Left renal pelvis (tissue), 4 donors: ENCODE measurements at places on chromosomes 7 and 10. TPM values are rescaled to one million over a fixed set of nuclear protein-coding genes. Genes with fewer than 3 reads are reported as not detected.

GRCh38 chr10:80530251-80530650 lies 7.5 kb upstream of the SH2D4B start:
- no peak for DNase-seq

DNA sequence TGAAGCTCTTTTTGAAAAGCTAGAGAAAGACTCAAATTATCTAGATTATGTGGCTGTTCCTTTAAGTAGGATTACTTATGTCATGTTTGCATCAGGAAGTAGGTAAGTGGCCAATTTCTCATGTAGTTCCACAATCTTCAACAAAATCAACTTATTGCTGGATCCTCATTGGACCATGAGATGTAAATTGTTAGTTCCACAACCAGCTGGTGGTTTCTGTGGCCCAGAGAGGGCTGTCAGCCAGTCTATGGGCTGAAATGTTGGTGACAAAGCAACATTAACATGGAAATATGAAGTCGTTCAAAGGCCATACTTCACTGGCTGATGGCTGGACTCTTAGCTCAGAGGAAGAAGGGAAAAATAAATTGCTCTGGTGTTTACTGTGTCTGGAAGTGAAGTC lies 157.9 kb downstream of the PLXDC2 start:
- no peak for DNase-seq

DNA sequence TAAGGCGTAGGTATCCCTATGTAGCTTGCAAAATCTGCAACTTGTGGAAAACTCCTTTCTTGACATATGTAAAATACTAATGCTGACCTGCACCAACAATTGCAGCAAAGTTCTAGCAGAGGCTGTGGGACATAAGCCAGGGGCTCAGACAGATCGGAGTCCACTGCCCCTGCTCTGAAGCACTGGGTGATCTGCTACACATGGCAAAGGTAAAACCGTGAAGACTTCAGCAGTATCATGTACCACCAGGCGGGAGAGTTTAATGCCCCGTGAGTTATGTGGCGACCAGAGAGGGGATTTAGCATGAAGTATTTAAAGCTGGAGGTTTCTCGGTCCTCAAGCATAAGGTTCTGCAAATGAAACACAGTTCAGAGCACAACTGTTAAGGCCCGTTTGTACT lies 76.4 kb downstream of the ABCC2 start:
- no peak for DNase-seq

DNA sequence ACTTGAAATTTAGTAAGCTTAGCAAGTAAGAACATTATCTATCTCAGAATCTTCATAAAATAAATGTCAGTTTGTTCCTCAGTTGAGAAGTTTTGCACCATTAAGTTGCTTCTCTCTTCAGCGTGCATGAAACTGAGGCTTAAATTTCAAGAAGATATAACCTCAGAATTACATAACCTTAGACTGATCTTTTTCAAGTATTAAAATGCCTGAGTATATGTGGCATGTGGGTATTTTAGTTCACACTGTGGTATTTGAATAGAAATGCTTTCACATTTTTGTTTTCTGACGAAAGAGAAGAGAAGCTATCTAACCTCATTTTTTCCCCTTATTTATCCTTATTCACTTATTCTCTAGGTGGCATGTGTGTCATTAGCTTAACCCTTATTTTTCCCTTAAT lies 104.1 kb downstream of the PHF14 start:
- no peak for DNase-seq

DNA sequence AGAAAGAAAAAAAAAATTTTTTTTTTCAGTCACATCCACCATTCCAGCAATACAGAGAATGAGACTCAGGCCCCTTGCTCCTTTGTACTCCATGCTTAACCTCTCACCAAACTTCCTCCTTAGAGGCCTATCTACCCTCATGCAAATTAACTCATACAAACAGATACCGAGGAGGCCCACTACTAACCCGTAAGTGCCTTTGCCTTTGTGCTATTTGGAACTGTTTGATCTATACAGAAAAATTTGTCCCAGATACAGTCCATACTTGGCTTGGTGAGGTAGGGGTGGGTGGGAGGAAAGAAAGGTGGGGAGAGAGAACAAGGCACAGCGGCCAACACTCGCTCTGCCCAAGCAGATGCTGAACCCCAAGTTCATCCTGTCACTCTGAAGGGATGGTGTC lies 87.8 kb upstream of the DUSP5 start:
- DNase-seq, result no peak

GRCh38 chr10:42973411-42973810 lies 103.5 kb upstream of the RET start:
- DNase-seq, result no peak

DNA sequence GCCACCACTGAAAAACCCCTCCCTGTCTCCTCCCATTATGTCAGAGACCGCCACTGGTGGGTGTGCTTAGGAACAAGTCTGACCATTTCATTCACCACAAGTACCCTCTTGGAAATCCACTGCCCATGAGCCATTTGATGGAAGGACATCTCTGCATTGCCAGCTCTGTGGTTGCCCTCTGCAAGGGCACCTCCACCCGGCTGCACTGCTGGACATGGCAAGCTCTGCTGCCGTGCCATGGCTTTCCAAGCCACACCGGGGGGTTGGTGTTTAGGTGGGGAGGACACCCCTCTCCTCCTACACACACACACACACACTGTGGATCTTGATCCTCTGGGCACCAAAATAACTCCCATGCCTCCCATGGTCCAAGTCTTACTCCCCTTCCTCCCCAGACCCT lies 5.2 kb upstream of the PLXNA4 start:
- DNase-seq, result no peak

- no peak for DNase-seq
Measured at GRCh38 chr7:141586878-141587277, 35.7 kb downstream of the AGK start.

DNA sequence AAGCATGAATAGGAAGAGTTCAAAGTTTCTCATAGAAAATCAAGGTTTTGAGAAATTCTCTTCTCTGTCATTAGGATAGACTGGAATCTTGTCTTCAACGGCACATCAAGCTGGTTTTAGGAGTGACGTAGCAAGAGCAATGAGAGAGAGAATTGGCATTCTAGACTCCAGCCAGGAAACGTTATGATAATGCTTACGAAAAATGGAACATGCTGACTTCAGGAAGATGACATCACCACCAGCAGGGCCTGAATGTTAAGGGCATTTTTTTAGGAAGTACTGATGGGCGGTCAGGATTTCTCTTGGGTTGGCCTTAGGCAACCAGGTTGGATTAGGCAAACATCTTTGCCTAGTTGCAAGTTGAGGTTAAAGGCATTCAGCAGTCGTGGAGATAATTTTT lies 213.2 kb upstream of the CTBP2 start:
- no peak for DNase-seq

DNA sequence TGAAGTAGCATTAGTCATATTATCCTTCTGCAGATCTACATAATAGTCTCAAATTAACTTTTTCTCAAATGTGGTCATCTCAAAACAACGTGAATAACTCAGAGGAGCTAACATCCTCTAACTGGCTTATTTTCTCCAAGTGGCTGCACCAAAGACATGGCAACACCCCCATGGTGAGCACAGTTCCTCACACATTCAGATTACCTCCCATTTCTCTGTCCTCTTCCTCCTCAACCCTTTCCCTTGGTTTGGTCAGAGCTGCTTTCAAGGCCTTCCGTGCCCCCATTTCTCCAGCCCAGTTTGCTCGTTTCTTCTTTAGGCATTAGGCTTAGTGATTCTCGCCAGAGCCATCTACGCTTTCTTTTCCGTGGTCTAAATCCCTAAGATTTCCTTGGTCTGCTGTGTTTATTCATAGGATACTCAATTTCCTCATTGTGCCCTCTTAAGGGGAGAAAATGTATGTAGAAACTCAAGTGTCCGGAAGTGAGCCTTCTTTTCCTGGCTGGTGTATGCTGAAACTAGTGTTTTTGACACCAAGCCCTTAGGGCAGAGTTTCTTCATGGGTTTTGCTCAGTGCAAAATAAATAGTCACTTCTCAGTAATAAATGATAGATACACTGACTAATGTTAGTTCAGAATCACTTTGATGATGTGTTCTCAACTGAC lies 2.6 kb downstream of the MET start:
- DNase-seq, result no peak

DNA sequence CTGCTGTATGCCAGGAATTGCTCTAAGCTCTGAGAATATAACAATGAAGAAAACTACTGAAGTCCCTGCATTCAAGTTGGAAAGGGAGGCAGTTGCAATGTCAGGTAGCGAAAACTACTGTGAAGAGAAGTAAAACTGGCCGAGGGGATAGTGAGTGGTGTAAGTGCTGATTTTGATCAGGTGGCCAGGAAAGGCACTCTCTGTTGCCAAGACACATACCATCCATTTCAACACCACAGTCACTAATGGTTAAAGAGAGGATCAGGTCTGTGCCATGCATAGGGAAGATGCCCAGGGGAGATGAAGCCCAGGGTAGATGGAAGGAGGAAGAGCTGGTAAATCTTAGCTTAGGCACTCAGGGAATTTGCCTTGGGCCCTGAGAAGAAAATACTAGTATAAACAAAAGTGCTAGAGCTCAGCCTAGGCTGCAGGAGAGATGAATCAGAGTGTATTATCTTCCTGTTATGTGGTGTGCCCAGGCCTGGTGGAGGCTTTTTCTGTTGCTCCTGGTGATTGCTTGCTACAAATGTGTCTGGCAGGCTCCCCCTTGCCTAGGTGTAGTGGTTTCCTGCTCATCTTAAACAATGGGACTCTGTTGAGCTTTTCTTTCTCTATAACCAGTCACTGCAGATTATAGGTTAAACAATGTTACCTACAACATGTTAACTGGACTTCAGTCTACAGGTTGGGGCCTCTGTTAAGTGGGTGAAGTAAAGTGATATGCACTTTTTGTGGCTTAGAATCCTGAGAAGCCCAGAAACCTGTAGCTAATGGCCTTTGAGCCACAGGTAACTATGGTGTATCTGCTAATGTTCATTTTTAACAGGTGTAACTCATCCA lies 125.5 kb downstream of the LRRC4 start:
- no peak for DNase-seq

GRCh38 chr10:4733150-4733842 lies 92.7 kb upstream of the AKR1E2 start:
- DNase-seq, result no peak

DNA sequence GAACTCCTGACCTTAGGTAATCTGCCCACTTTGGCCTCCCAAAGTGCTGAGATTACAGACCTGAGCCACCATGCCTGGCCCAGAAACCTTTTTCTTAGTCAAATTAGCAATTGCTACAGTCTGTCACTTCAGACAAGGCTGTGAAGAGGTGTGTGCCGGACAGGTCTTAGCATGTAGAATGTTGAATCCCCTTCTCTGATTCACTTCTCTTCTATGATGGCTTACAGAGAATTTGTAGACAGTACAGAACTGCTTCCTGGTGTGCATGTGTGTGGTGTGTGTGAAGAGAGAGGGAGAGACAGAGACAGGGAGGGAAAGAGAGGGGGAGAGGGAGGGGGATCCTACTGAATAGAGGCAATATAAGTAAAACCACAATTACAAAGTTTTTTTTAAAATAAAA lies 150.4 kb downstream of the PARD3 start:
- no peak for DNase-seq

DNA sequence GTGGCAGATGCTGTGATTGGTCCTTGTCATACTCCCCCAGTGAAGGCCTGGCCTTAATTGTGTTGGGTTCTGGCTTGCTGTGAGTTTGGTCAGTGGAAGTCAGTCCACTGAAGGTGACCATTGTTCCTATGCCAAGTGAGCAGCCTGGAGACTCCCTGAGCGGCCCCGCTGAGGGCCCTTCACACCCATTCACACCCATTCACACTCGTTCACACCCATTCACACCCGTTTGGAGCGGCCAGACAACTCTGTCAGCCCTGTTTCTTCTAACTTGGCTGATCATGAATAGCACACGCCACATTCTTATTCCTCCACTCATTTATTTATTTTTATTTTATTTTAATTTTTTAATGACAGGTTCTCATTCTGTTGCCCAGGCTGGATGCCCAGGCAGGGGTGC lies 61.5 kb downstream of the C10orf120 start:
- no peak for DNase-seq

DNA sequence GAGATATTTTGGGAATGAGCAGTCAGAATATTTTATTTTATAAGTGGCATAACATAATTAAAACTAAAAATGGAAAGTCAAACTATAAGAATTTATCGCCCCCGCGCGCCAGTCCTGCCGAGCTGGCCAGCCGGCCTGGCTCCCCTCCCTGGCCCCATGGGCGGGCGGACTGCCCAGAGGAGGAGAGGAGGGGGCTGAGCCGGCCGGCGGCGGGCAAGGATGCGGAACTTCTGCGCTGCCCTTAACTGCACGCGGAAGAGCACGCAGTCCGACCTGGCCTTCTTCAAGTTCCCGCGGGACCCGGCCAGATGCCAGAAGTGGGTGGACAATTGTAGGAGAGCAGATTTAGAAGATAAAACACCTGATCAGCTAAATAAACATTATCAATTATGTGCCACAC lies 96.8 kb downstream of the DKK1 start:
- DNase-seq, result no peak

GRCh38 chr7:95527033-95527775 lies 41.5 kb downstream of the ASB4 start:
- DNase-seq, result peak; percentile 40

DNA sequence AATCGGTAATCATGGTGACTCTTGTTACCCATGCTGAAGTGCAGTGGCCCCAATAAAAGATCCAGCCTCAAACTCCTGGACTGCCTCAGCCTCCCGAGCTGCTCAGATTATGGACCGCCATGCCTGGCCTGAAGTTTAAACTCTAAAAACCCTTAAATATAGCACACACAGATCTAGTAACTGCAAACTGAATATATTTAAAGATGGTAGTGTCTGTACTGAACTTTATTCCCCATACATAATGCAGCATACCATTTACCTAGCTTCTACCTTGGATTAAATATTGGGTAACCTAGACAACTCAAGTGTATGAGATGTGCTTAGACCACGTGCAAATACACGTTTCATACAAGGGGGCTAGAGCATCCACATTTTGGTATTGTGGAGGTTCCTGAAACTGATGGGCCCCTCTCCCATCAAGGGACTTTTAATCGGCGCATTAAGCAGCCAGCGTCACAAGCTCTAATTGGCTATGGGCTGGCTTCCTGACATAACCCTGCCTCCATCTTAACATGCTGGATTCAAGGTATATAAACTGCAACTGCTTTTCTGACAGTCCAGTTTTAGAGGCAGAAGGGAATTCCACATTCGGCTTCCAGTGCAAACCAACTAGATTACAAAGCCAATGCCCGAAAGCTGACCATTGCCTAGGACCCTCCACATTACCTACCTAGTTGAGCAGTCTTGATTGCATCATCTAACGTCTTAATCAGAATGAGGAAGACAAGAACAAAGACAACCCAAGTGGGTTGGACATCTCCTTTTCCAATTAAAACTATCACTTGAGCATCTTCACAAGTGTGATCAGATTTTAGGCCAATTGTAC lies 13.0 kb downstream of the HNRNPA2B1 start:
- DNase-seq, result no peak

DNA sequence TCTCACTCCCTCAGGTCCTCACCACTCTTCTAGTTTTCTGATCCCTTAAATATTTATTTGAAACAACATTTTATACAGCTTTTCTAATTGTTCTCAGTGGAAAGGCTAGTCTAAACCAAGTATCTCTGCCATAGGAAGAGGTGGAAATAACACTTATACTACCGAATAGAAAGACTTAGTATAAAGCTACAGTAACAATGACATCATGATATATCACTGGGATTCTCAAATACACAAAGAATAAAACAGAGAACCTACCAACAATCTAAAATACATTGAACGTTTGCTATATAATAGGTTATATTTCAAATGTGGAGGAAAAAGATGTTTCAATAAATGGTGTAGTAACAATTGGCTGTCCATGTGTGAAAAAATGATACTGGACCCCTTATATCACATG lies 142.9 kb downstream of the KMT2C start:
- DNase-seq, result no peak

GRCh38 chr10:126433351-126433750 lies 45.1 kb upstream of the ADAM12 start:
- no peak for DNase-seq

Gene PTPRZ1
- polyA plus RNA-seq, result 4.1 TPM

Gene NEURL1
- polyA plus RNA-seq, result 0.99 TPM

Gene AOAH
- polyA plus RNA-seq, result 3.2 TPM

Gene MRPS24
- 54.0 TPM for polyA plus RNA-seq

Gene PDK4
- 20.4 TPM for polyA plus RNA-seq
